ENCODE measurements at places on chromosomes 6 and 20.

- no peak for DNase-seq
Measured at GRCh38 chr6:21664314-21665109, 71.0 kb downstream of the SOX4 start.

GRCh38 chr20:62898093-62898964, 28.0 kb downstream of the DIDO1 start:
- DNase-seq = no peak

- DNase-seq = no peak
Measured at GRCh38 chr20:2179233-2179580, 77.6 kb downstream of the STK35 start.

DNA sequence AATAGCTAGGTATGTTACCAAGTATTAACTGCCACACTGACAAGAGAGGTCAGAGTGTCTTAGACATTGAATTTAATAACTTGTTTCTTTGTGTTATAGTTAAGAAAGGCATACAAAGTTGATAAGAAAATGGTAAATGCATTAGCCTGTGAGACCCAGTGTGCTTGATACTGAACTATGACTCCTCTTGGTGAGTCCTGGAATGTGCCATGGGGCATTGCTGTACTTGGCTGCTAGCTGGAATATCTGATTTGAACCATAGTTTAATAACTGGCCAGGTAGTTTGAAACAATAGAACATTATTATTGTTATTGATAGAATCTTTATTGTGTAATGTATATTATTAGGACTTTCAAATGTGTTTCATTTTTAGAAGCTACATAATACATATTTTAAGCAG, 70.0 kb downstream of the ZFAND3 start:
- no peak for DNase-seq

GRCh38 chr6:10205120-10205519, 209.8 kb downstream of the TFAP2A start:
- no peak for DNase-seq

GRCh38 chr6:74087899-74088298, 391.9 kb downstream of the CD109 start:
- no peak for DNase-seq

GRCh38 chr20:5844063-5844681, 94.0 kb downstream of the SHLD1 start:
- peak; percentile 28 for DNase-seq

DNA sequence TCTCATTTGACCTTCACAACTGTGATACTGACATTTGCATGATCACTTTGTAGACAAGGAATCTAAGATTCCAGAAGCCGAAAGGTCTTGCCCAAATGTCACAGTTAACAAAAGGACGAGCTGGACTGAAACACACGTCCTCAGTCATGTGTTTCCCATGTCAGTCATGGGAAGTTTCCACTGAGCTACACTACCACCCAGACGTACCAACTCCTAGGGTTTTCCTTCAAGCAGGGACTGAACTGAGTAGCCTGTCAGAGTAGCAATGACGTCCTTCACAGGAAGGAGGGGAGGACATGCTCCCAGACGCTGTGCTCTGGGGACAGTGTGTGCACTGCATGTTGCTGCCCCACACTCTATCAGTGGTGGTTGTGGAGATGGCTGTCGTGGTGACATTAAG, 215.8 kb upstream of the SMLR1 start:
- no peak for DNase-seq

DNA sequence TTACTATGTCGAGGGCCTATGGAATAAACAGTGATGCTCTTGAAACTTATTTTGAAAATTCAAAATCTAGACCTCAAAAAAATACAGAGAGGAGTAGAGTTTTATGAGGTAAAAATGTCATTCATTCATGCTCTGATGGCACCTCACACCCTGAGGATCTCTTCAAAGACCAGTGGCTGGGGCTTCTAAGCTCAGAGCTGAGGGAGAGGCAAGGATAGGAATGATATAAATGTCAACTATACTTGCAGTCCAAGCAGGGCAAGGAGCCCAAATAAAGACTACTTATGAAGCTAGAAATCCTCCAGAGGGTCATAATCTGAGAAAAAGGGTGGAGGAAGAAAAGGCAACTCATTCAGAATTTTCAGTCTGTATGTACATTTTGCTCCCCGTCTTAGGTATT, 136.7 kb upstream of the CARMIL1 start:
- DNase-seq = no peak

DNA sequence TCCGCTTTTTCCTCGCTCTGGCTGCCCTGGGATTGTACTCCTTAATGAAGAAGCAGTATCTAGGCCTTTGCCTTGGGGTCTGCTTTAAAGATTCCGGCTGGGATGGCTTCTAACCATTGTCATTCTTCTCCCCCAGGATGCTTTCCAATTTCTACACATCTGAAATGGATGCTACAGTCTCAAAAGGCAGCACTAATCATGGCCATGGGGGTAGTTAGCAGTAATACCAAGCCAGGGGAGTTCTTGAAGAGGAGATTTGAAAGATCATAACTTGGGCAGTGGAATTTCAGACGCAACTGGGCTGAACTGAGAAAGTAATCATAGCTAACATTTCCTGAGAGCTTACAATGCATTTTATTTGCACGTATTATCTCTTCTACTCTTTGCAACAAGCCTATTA, 3.4 kb upstream of the PFDN4 start:
- DNase-seq = no peak

DNA sequence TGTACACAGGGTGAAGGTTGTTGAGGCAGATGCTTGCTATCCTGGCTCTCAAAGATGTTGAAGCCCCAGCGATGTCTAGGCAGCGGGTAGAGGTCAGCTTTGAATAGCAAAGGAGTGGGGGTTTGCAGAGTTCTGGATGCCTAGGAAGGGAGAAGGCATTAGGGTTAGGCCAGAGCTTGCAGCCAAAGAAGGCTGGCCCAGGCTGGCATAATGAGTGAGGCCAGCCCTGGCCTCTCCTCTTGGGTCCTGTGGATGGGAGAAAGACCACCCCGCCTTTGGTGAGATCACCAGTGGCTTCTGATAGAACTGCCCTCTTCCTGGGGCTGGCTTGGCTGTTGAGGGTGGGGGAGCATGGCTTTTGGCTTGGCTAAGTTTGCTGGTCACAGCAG, 406 bp upstream of the WFDC5 start:
- DNase-seq = no peak

GRCh38 chr6:126440923-126441322, 101.0 kb downstream of the CENPW start:
- no peak for DNase-seq

DNA sequence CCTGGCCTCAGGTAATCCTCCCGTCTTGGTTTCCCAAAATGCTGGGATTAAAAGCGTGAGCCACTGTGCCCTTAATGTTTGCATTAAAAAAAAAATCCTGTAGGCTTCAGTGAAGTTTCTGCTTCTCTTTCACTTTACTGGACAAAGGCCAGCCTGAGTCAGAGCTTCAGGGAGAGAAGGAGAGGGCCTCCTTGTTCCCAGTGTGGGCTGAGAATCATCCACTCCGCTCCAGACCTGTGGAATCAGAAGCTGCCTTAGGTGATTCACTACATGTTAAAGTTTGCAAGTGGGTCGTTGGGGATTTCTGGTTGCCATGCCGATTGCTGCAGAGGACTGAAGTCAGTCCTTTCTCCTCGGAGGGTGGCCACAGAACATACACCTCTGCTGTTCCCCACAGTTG, 113.3 kb upstream of the EEF1E1 start:
- no peak for DNase-seq

- no peak for DNase-seq
Measured at GRCh38 chr6:105985816-105986632, 100.1 kb upstream of the PRDM1 start.

GRCh38 chr6:1318036-1318435, 6.1 kb downstream of the FOXQ1 start:
- DNase-seq = no peak

GRCh38 chr6:106070636-106071035, 15.5 kb upstream of the PRDM1 start:
- no peak for DNase-seq

- DNase-seq = no peak
Measured at GRCh38 chr20:44961011-44961869, 1.0 kb upstream of the TOMM34 start.

GRCh38 chr6:142810952-142811514, 133.9 kb downstream of the HIVEP2 start:
- no peak for DNase-seq

GRCh38 chr20:48722002-48722731, 105.6 kb downstream of the PREX1 start:
- DNase-seq = no peak

DNA sequence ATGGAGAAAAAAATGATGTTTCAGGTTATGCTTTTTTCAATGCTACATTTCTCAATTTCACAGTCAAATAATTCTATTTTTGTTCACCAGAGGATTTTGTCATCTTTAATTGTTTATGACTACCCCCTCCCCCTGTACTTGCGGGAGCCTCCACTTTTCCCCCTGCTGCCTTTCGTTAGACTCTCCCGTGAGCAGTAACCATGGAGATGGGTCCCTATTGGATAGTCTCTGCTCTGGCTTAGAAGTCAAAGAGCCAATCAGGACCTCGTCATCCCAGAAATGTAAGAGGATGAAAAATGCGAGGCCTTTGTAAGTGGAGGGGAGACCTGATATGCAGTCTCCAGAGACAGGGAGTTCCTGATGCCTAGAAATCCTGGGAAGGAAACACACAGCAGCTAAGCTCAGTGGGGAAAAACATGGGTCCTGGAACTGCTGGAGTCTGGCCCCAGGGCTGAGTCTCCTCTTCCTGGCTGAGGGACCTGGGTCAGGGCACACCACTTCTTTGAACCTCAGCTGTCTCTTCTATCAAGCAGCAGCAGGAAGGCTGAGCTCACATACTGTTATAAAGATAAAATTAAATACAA, 298.7 kb downstream of the TSHZ2 start:
- DNase-seq = no peak

GRCh38 chr6:72621291-72622093, at the start of gene KCNQ5:
TSS of gene KCNQ5 (plus strand) at chr6:72622064.
- no peak for DNase-seq

- no peak for DNase-seq
Measured at GRCh38 chr6:73747289-73747688, 51.3 kb downstream of the CD109 start.

DNA sequence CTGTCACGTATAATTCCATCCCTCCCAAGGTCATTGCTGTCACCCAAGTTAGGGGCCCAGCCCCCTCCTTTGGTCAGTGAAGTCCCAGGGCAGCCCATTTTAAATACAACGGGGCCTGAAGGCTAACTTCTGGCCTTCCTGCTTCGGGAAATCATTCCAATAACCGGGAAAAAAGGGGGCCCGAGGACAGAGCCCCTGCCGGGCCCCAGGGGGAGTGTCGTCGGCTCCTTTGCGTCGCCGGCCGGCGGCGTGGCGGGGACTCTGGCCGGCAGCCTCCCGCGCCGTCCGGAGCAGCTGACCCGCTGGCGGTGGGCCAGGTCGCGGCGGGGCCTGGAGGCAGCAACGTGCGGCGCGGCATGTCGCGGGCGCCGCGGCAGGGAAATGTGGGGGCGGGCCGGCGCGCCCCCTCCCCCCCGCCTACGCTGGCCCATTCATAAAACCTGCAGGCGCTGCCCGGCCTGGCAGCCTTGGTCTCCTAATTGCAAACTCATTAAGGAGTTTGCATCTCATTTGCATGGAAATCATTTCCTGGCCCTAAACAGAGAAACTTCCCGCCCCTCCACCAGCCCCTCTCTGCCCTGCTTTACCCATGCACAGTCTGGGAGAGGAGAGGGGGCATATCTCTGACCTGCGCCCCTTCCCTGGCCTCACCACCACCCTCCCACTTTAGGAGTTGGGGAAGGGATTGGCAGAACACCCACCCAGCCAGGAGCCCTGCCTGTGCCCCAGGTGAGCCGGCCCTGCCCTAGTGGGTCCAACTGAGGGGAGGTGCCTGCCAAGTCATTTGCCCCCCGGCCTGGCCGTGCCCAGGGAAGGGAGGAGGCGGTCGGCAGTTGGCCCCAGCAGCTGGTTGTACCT, 50.7 kb downstream of the MRPL14 start:
- DNase-seq = no peak

DNA sequence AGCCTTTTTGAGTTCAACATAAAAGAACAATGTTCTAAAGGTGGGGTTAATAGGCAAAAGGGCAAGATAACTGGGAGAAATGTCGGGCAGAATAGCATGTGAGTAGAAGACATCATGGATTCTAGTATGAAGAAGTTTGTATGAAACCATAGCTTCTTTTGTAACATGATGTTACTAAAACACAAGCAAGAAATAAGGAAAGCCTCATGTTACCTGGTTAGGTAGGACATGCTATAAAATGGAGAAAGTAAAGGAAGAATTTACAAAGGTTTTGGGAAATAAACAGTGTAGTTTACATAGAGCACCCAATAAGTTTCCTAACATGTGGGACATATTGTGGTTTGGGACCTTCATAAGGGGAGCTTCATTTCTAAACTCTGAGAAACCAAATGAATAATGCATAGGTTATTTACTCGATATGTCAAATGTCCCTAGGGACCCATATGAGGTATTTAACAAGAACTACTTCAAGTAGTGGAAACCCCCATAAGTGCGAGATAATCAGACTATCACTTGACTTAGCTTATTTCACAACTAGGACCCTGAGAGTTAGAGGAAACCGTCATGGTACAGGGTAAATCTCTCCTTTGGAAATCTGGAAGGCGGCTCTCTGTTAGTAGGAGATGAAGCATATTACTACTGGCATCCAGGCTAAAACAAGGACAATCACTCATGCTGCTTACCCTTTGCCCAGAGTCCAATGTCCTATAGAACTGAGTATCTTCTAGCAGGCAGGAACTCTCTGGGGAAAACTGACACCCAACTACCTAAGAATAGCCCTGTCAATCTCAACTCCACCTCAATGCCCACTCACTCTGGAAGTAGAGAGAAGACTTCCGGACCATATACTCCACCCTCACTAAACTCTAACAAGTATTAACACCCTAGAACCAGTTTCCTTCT, 57.5 kb downstream of the ILRUN start:
- no peak for DNase-seq

GRCh38 chr6:74448850-74449249, 752.8 kb downstream of the CD109 start:
- no peak for DNase-seq

- no peak for DNase-seq
Measured at GRCh38 chr6:116450769-116451740, 10.1 kb upstream of the CALHM6 start.

GRCh38 chr6:122182061-122182460, 217.4 kb upstream of the HSF2 start:
- DNase-seq = no peak

GRCh38 chr6:170497841-170498301, 55.2 kb downstream of the PSMB1 start:
- DNase-seq = no peak

DNA sequence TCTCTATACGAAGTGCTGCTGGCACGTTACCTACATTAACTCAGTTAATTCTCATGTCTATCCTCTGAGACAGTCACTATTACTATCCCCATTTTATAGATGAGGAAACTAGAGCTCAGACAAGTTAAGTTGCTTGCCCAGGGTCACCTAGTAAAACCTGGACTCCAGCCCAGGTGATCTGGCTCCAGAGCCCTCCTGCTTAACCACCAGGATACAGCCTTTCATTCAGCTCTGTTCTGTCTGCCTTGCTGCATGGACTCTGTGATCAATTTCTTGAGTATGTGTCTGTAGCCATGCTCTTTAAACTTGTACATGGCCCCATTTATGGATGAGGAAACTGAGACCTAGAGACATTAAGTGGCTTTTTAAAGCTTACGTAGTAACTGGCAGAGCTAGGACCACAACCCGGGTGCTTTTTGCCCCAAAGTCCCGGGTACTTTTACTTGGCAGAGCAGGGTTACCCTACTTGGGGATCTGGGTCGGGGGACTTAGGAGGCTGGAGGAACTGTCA, 4.7 kb downstream of the CDKN1A start:
- DNase-seq = no peak

GRCh38 chr6:37463110-37463509, 30.1 kb downstream of the CMTR1 start:
- DNase-seq = no peak

GRCh38 chr6:26330859-26331217, 34.2 kb upstream of the BTN3A2 start:
- no peak for DNase-seq

- DNase-seq = no peak
Measured at GRCh38 chr6:67870321-67870720, 764.8 kb upstream of the ADGRB3 start.

Data from activated T-cell treated with anti-CD3 and anti-CD28 coated beads for 4 hours (primary cell).